ENCODE measurements at places on chromosomes 7 and 10. TPM values are rescaled to one million over a fixed set of nuclear protein-coding genes. Genes with fewer than 3 reads are reported as not detected.

Gene GBX1
- total RNA-seq = 0.41 TPM

Gene PNLIPRP1
- total RNA-seq = not detected

Gene SPDYE16
- total RNA-seq = not detected

Gene SFMBT2
- 0.57 TPM for total RNA-seq

Gene IRF5
- 17.4 TPM for total RNA-seq

Gene PALD1
- 4.0 TPM for total RNA-seq

Gene GPR15LG
- total RNA-seq = not detected

Gene SRRM3
- total RNA-seq = 18.5 TPM

Gene VPS41
- total RNA-seq = 116 TPM

Gene PPP1R3C
- total RNA-seq = 11.8 TPM

Gene NMT2
- 105 TPM for total RNA-seq

Gene CPN1
- total RNA-seq = not detected

Gene MMP21
- total RNA-seq = not detected

Gene CLRN3
- total RNA-seq = not detected

Gene ZNF365
- total RNA-seq = 10.8 TPM

Gene SHH
- 0.03 TPM for total RNA-seq

Gene CUBN
- 0.60 TPM for total RNA-seq

Gene GPC2
- 7.4 TPM for total RNA-seq

Gene RADIL
- 5.1 TPM for total RNA-seq

Gene ZNF273
- 18.0 TPM for total RNA-seq

Gene C10orf105
- not detected for total RNA-seq

Gene TMEM213
- not detected for total RNA-seq

Gene FXYD4
- total RNA-seq = not detected

Gene IFIT1
- total RNA-seq = 22.9 TPM

Measured in A172 (cell line).